ENCODE measurements at places on chromosomes 16 and 17. TPM values are rescaled to one million over a fixed set of nuclear protein-coding genes. Genes with fewer than 3 reads are reported as not detected.

GRCh38 chr17:82267575-82268379 lies 5.7 kb downstream of the CSNK1D start:
- DNase-seq: peak; percentile 94

DNA sequence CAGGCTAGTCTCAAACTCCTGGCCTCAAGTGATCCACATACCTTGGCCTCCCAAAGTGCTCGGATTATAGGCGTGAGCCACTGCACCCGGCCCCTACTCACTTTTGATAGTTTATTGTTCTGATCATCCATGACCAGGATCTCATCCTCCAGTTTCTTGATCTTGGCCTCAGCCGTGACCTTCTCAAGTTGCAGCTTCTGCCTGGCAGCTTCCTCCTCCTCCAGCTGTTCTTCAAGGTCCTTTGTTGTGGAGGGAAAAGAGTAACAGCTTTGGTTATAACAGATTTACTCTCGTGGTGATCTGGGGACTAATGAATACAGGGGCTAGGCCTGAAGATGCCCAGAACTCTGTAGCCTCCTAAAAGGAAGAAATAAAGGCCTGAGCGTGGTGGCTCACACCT lies 89.9 kb downstream of the NDE1 start:
- DNase-seq: no peak

KRT28 gene
- not detected for total RNA-seq

GRCh38 chr16:51159296-51159695 lies 8.2 kb upstream of the SALL1 start:
- no peak for DNase-seq

TRAP1 gene
- total RNA-seq: 43.6 TPM
